ENCODE measurements at places on chromosomes 2 and 18.

DNA sequence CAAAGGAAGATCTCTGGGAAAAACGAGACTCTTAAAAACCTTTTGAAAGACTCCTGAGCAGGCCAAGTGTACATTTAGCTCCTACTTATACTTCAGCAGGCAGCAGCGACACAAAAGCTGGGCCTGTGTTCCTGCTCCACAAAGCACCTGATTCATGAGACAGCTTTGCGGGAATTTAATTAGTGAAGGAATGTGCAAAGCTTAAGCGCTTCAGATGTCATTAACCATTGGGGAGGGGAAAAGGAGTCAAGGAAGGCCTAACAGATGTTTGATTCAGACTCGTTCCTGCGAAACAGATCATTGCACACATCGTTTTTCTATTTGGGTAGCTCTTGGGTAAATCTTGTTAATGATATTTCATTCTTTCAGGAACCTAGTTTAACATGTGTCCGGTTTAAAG is 125.9 kb downstream of the MAIP1 start:
- no peak for DNase-seq

DNA sequence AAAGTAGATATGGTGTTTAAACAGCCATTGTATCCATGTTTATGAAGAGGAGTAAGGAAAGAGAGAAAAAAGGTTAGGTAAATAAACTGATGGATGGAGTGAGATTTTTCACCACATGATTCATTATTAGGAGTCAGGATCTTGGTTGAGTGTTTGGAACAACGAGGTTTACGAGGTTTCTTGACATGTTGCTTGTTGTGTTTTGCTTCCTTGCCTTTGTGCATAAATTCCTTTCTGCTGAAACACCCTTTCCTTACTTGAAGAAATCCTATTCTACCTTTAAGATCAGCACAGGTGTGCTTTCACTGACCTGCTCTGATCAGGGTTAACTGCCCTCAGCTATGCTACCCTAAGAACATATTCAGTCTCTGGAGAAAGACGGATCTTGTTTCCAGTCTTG is 66.6 kb downstream of the EFEMP1 start:
- no peak for DNase-seq

GRCh38 chr2:201363857-201364560 is 6.9 kb upstream of the FLACC1 start:
- no peak for DNase-seq

- DNase-seq = no peak
Observed at GRCh38 chr2:230537531-230537976, 121.6 kb downstream of the SP100 start.

- DNase-seq = no peak
Observed at GRCh38 chr2:51079945-51080344, 48.0 kb upstream of the NRXN1 start.

GRCh38 chr2:195509551-195509950 is 147.5 kb upstream of the SLC39A10 start:
- no peak for DNase-seq

DNA sequence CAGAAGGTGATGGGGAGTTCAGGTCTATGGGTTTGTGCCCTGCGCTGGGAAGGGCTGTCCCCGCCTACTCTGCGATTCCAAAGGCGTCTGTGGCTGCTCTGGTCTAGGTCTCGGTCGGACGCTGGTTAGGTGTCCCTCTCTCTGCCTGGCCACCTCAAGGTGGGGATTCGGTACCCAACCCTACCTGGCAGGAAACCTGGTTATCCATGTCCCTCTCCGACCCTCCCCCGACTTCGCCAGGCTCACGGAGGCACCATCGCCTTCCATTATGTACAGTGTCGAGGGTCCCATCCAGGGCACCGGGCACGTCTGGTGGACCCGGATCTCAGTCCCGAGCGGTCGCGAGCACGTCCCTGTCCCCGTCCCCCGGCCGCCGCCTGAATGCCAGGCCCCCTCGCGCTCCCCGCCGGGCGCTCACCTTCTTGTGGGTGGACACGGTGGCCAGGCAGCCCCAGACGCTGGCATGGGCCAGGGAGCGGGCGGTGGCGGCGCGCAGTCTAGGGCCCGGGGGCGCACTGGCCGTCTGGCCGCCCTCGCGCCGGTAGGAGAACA is 628 bp downstream of the CREG2 start:
- no peak for DNase-seq

GRCh38 chr2:69203166-69203985 is 183.7 kb downstream of the GFPT1 start:
- no peak for DNase-seq

DNA sequence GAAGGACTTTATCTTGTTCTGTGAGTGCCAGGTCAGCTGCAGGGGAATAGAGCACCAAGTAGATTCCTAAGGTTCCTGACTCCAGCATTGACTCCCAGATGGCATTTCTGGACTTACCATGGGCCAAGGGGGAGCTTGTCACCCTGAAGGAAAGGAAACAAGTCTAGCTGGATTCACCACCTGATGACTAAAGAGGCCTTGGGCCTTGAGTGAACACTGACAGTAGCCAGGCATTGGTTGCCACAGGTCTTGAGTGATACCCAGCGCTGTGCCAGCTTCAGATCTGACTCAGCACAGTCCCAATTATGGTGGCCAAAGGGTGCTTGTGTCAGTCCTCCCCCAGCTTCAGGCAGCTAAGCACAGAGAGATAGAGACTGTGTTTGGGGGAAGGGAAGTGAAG is 40.1 kb upstream of the CAPN13 start:
- DNase-seq = no peak

GRCh38 chr2:121355488-121355887 is 70.5 kb upstream of the TFCP2L1 start:
- no peak for DNase-seq

Measured in stimulated activated CD4-positive, alpha-beta T cell treated with anti-CD3 and anti-CD28 coated beads, TNF-alpha, amount 100 ng/mL, for 4 hours (primary cell).